ENCODE measurements at places on chromosomes 12 and 14.
A peak's percentile ranks its signal among the peaks of the same experiment; 100 is the strongest.

GRCh38 chr12:91119089-91119488 is 7.8 kb upstream of the LUM start:
- no peak for DNase-seq
- no peak overlapping the region for H3K27ac ChIP-seq
- no peaks in the 10 kb centered on the region for H3K4me1 ChIP-seq
- H3K27me3 ChIP-seq, result no peaks in the 10 kb centered on the region
- no peak overlapping the region for H3K4me3 ChIP-seq
- H3K36me3 ChIP-seq, result no peaks in the 10 kb centered on the region

- peak overlapping the region; percentile 96 for H3K27ac ChIP-seq
- H3K36me3 ChIP-seq, result no peaks in the 10 kb centered on the region
- peaks cover 46% of the 10 kb centered on the region for H3K4me1 ChIP-seq
- no peak for DNase-seq
- H3K27me3 ChIP-seq, result no peaks in the 10 kb centered on the region
- no peak overlapping the region for H3K4me3 ChIP-seq
Observed at GRCh38 chr12:112838731-112839130, 47.2 kb downstream of the RPH3A start.

- no peak overlapping the region for H3K27ac ChIP-seq
- no peak for DNase-seq
- H3K27me3 ChIP-seq, result no peaks in the 10 kb centered on the region
- H3K4me1 ChIP-seq, result peaks cover 25% of the 10 kb centered on the region
- no peaks in the 10 kb centered on the region for H3K36me3 ChIP-seq
Observed at GRCh38 chr12:52910248-52910883, 5.5 kb upstream of the KRT8 start.

DNA sequence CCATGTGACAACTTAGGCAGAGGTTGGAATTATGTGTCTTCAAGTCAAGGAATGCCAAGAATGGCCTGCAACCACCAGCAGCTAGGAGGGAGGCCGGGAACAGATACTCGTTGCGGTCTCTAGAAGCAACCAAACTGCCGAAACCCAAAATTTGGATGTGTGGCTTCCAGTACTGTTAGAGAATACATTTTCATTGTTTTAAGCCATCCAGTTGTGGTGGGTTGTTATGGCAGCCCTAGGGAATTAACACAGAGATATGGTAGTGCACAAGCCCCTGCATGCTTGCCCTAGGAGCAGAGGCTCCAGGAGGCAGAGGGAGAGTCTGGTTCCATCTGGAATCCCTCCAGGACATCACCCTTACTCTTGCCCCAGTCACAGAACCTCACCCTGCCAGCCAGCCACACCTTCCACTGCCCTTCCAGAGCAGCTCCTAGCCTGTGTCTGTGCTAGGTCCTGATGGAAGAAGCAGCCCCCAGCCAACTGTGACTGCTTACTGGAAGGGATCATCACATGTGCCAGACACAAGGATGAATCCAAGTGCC is 19.5 kb downstream of the PITPNM2 start:
- H3K4me1 ChIP-seq, result 0 out of 2 replicates have a peak, but pooled peaks cover 7% of the 10 kb centered on the region
- H3K27me3 ChIP-seq, result no peaks in the 10 kb centered on the region
- H3K27ac ChIP-seq, result no peak overlapping the region
- DNase-seq, result no peak
- H3K4me3 ChIP-seq, result no peak overlapping the region

- H3K36me3 ChIP-seq, result peaks cover 5% of the 10 kb centered on the region
- H3K4me3 ChIP-seq, result no peak overlapping the region
- no peaks in the 10 kb centered on the region for H3K27me3 ChIP-seq
- no peaks in the 10 kb centered on the region for H3K4me1 ChIP-seq
Observed at GRCh38 chr12:100959481-100959880, 164.9 kb downstream of the ANO4 start.

- H3K36me3 ChIP-seq, result peaks cover 10% of the 10 kb centered on the region
- no peak overlapping the region for H3K4me3 ChIP-seq
Observed at GRCh38 chr14:103404032-103404918, 19.1 kb downstream of the MARK3 start.

DNA sequence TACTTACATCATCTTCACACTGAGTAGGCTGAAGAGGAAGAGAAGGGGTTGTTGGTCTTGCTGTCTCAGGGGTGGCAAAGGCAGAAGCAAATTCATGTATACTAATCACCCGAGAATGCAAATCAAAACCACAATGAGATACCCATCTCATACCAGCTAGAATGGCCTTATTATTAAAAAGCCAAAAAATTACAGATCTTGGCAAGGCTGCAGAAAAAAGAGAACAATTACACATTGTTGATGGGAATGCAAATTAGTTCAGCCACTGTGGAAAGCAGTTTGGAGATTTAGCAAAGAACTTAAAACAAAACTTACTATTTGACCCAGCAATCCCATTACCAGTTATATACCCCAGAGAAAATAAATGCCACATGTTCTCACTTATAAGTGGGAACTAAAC is 154.9 kb downstream of the SEC23A start:
- no peak overlapping the region for H3K27ac ChIP-seq
- no peaks in the 10 kb centered on the region for H3K4me1 ChIP-seq
- H3K4me3 ChIP-seq, result no peak overlapping the region

DNA sequence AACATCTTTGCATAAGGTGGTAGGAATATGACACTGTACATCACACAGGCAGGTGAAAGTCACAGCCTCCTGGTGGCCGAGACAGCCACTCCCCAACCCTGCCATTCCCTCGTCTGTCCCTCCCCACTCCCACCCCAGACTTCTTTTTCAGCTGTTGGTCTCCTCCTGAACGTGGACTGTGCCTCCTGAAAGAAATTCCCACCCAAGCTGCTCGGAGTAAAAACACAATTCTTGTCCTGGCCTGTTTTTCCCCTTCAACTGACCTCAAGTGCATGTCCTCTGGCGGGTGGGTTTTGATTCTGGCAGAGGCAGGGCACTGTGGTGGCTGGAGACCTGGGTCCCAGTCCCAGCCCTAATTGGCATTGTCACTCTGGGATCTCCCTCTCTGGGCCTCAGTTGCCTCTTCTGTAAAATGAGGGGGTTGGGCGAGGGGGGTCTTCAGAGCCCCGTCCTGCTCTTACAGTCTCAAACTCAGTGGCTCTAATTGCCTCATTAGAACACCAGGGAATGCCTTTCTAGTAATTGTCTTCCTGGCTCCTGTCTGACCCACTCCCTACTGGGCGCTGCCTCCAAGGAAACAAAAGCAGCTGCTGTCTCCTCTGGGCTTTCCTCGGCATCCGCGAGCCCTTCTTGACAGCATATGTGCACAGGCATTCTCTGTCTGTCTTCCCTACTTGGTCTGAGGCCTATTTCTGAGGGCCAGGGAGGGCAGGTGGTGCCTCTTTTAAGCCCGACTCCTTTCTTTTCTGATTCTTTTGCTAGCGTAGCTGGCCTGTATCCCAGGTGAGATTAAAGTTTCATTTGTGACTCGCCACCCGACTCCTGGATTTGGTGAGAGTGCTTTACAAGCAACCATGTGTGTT is 186.6 kb upstream of the RMST start:
- no peak overlapping the region for H3K4me3 ChIP-seq
- H3K27ac ChIP-seq, result no peak overlapping the region
- no peaks in the 10 kb centered on the region for H3K4me1 ChIP-seq
- H3K36me3 ChIP-seq, result no peaks in the 10 kb centered on the region
- H3K27me3 ChIP-seq, result no peaks in the 10 kb centered on the region

DNA sequence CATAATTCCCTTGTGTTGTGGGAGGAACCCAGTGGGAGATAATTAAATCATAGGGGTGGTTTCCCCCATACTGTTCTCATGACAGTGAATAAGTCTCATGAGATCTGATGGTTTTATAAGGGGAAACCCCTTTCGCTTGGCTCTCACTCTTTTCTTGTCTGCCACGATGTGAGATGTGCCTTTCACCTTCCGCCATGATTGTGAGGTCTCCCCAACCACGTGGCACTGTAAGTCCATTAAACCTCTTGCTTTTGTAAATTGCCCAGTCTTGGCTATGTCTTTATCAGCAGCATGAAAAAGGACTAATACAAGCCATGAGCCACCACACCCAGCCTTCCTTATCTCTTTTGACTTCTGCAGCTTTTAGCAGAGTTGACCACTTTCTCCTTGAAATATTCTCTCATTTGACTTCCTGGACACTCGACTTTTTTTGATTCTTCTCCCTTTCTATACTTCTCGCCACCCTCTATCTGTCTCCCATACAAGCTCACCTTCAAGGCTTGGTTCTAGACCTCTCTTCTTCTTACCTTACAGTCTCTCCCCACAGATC is 2.3 kb downstream of the MTERF2 start:
- H3K4me1 ChIP-seq, result peaks cover 13% of the 10 kb centered on the region
- H3K27me3 ChIP-seq, result no peaks in the 10 kb centered on the region
- no peak for DNase-seq
- no peak overlapping the region for H3K27ac ChIP-seq
- H3K4me3 ChIP-seq, result no peak overlapping the region
- peaks cover 16% of the 10 kb centered on the region for H3K36me3 ChIP-seq

- H3K4me1 ChIP-seq, result no peaks in the 10 kb centered on the region
- H3K36me3 ChIP-seq, result no peaks in the 10 kb centered on the region
- DNase-seq, result no peak
- no peaks in the 10 kb centered on the region for H3K27me3 ChIP-seq
- no peak overlapping the region for H3K27ac ChIP-seq
Observed at GRCh38 chr12:117860111-117860510, 108.7 kb downstream of the KSR2 start.

- DNase-seq, result peak; percentile 67
- peaks cover 6% of the 10 kb centered on the region for H3K4me1 ChIP-seq
- H3K4me3 ChIP-seq, result peak overlapping the region; percentile 83
Observed at GRCh38 chr12:105107171-105107493, 399 bp upstream of the WASHC4 start.

DNA sequence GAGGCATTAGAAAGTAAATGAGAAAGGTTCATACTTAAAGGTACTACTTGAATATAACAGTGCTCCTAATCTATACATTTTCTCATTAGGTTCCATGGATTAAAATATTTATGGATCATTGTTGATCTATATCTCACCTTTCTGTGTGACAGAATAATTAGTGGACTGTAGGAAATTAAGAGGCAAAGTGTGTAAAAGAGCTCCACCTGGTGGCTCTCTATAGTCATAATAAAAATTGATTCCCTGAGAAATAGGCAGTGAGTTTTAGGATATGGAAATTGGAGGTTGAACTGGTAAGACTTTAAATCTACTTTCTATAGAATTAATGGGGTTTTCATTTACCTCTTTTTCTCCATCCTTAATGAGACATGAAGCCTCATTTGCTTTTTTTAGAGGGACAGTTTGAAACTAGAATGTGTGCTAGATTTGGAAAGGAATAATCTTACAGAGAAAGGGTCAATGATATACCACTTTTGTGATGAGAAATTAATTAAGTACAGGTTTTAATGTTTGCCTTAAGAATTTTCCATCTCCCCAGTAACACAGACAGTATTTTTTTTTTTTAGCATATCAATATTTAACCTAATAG is 11.8 kb upstream of the DERA start:
- no peak overlapping the region for H3K4me3 ChIP-seq
- no peaks in the 10 kb centered on the region for H3K27me3 ChIP-seq
- no peak overlapping the region for H3K27ac ChIP-seq

GRCh38 chr12:81209012-81209411 is 131.1 kb downstream of the ACSS3 start:
- H3K27me3 ChIP-seq, result no peaks in the 10 kb centered on the region
- H3K36me3 ChIP-seq, result no peaks in the 10 kb centered on the region
- H3K27ac ChIP-seq, result no peak overlapping the region
- no peak overlapping the region for H3K4me3 ChIP-seq

GRCh38 chr12:122851820-122852219 is 16.6 kb downstream of the HIP1R start:
- H3K27ac ChIP-seq, result peak overlapping the region; percentile 58
- H3K4me1 ChIP-seq, result peaks cover 30% of the 10 kb centered on the region
- peak; percentile 20 for DNase-seq
- no peak overlapping the region for H3K4me3 ChIP-seq
- no peaks in the 10 kb centered on the region for H3K36me3 ChIP-seq

- no peaks in the 10 kb centered on the region for H3K4me1 ChIP-seq
- no peaks in the 10 kb centered on the region for H3K36me3 ChIP-seq
- DNase-seq, result no peak
- no peaks in the 10 kb centered on the region for H3K27me3 ChIP-seq
- no peak overlapping the region for H3K4me3 ChIP-seq
Observed at GRCh38 chr12:129614221-129614885, 289.5 kb downstream of the TMEM132D start.

- no peaks in the 10 kb centered on the region for H3K27me3 ChIP-seq
- H3K4me3 ChIP-seq, result no peak overlapping the region
- DNase-seq, result no peak
- H3K4me1 ChIP-seq, result no peaks in the 10 kb centered on the region
- no peaks in the 10 kb centered on the region for H3K36me3 ChIP-seq
Observed at GRCh38 chr14:96783043-96783914, 13.9 kb upstream of the VRK1 start.

DNA sequence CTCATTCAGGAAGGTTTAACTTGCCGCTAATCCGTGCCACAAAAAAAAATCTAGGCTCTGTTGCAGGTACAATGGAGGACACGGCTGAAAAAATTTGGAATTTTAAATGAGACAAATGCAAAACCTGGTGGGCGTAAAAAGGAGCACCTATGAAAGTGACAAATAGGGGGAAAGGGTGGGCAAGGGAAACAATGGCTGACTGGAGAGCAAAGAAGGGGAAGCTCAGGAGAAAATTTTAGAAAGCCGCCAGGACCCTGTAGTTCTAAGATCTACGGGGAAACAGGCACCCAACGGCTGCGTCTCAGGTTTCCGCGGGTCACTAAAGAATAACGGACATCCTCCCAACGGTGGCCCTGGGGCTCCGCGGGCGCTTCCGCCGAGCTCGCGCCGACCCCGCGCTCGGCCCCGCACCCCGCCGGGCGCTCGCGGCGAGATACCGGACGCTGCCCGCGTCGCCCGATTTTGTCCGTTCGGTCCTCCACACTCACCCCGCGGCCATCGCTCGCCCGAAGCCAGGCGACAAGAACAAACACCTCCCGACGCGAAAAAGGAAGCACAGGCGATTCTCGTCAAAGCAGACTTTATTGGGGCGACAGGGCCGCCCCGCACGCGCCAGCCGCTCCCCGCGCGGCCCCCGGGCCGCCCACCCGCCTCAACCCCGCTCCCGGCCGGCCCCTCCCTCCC is 1.1 kb upstream of the YY1 start:
- H3K27ac ChIP-seq, result peak overlapping the region; percentile 94
- no peaks in the 10 kb centered on the region for H3K27me3 ChIP-seq
- H3K4me1 ChIP-seq, result peaks cover 7% of the 10 kb centered on the region
- peak overlapping the region; percentile 92 for H3K4me3 ChIP-seq
- peaks cover 14% of the 10 kb centered on the region for H3K36me3 ChIP-seq
- peak; percentile 69 for DNase-seq

DNA sequence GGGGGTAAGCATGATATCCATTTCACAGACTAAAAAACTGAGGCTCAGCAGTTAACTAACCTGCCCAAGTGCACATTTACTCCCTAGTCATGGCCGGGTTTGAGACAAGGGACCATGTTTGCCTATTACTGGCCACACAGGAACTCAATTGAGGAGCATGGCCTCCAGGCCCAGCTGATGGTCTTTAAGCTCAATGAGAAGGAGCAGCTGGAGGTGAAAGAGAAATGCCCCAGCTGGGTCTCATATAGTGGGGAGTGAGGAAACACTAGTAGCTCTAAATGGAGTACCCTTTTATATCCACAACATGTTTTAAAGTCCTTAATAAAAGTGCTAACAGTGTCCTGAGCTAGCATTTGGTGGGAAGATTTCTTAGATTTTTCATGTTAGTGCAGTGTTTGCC is 1.6 kb downstream of the TDP1 start:
- H3K27ac ChIP-seq, result peak overlapping the region; percentile 94
- DNase-seq, result no peak
- no peaks in the 10 kb centered on the region for H3K27me3 ChIP-seq
